ENCODE measurements at places on chromosomes 6 and 20.

- DNase-seq: no peak
Measured at GRCh38 chr6:110592765-110593164, 116.4 kb upstream of the SLC22A16 start.

DNA sequence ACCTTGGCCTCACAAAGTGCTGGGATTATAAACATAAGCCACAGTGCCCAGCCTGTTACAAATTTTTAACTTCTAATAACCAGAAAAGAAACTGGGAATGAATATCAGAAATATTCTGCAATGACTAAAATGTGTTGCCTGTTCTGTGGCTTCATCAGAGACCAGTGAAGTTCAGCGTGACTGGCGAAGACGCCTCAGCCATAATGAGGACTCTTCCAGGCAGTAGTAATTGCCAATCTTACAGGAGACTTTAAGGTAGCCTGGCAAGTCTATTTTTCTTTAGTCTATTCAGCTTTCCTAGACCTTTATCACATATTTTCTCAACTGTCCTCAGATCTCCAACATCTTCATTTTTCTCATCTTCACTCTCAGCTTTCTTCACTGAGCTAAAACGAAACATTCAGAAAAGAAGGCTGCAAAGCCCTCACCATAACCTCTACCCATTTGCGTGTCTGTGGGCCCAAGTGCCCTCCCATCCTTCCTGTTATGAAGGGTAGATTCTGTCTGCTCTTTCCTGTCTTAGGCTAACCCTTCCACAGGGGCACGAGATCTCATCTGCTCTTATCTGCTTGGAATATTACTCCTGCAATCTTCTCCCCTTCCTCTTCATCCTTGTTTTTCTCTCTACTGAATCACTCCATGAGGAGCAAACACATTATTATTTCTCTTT, 42.0 kb upstream of the OLIG3 start:
- no peak for DNase-seq

- DNase-seq: peak; percentile 57
Measured at GRCh38 chr20:23152308-23152892, 66.3 kb upstream of the CD93 start.

DNA sequence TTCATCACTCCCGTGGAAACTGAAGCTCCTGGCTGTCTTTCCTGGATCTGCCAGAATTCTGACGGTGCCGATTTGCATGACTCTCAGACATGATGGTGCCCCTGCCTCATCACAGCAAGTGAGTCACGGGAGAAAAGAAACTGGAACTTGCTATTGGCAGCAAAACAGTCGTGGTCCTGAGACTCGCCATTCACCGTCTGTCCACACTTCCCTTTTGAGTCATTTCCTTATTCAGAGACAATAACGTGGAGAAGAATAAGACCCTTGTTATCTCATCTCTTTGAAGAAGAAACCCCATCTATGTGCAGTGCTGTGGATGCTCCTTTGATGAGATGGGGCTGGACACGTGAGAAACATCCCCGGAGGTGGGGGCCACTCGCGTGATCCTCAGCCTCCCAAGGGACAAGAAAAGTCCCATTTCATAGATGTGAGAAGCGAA, 4.2 kb downstream of the GPR31 start:
- DNase-seq: no peak

DNA sequence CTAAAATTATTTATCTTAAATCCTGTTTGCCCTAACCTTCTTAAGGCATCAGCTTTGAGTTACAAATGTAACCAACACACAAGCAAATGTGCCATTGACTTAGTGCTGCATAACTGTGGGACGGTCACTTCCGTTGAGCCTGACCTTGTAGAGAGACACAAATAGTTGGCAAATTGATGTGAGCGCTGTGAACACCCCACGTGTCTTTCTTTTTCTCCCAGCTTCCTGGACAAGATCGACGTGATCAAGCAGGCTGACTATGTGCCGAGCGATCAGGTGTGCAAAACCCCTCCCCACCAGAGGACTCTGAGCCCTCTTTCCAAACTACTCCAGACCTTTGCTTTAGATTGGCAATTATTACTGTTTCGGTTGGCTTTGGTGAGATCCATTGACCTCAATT, 56.4 kb downstream of the GNAS start:
- no peak for DNase-seq

- no peak for DNase-seq
Measured at GRCh38 chr6:42042108-42042507, 8.2 kb upstream of the TAF8 start.

GRCh38 chr6:3232017-3232945, 4.8 kb upstream of the TUBB2B start:
- DNase-seq: no peak

- DNase-seq: no peak
Measured at GRCh38 chr6:13411484-13411883, 75.9 kb downstream of the GFOD1 start.

GRCh38 chr6:45699663-45700062, 316.0 kb downstream of the CLIC5 start:
- no peak for DNase-seq

DNA sequence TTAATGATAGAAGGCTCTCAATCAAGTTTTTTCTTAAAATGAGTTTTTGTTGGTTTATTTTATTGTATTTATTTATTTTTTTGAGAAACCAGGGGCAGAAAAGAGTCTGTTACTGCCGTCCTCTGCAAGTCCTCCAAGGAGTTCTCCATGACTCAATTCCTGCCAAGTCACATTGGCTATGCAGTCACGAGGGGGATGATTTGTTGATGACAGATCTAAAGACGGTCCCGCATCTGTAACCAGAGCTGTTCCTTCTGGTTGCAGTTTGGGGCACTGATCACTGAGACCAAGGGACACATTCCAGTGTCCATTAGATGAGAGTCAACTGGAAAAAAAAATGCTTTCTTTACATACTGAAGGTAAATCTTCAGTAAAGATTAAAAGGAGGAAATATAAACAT, 13.9 kb upstream of the TSHZ2 start:
- no peak for DNase-seq

- DNase-seq: no peak
Measured at GRCh38 chr6:161954699-161955276, 680.9 kb upstream of the AGPAT4 start.

Data from mucosa of gallbladder (tissue), 1 donor.